ENCODE measurements at places on chromosomes 12 and 14.

DNA sequence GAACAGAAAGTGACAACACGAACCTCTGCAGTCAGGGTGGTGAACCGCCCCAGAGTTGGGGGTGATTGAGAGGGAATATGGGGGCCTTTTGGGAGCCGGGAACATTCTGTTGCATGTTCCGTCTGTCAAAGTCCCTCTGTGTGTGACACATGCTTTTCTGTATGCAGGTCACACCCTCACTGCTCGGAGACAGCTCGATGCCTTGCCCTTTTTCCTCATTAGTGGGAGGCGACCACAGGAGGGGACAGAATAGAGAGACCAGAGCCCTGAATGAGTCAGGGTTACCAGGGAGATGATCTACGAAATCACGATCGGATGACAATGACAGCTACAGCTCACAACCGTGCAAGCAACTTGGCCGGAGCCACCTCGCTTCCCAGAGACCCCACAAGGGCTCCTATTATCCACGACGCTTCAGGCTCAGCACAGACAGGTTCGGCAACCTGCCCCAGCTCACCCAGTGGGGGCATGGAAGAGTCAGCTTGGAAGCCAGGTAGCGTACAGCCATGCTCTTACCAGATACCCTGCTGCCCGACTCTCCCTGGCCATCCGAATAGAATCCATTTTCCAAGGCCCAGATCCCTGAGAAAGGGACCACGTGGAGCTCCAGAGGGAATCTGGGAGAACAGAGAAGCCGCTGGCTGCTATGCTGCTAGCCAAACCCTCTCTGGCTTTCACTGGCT lies 38.8 kb downstream of the TESC start:
- DNase-seq: no peak

- DNase-seq: no peak
Measured at GRCh38 chr14:105092171-105093037, 27.2 kb upstream of the GPR132 start.

GRCh38 chr12:63968673-63969072 lies 124.2 kb downstream of the SRGAP1 start:
- no peak for DNase-seq

DNA sequence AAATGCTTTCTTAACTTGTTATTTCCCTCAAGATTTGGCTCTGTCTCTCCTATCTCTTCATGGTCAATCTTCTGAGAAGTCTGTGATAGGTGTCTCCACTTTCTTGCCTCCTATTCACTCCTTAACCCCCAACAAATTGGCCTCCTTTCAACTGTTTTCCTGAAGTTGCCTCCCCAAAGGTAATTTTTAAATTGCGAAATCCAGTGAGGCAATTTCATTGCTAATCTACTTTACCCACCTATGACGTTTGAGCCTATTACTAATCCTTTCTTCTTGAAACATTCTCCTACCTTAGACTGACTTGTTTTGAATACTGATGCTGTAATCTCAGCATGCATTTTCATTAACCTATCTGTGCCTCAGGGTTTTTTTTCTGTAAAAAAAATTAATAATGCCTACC lies 6.0 kb upstream of the KCNH5 start:
- no peak for DNase-seq

DNA sequence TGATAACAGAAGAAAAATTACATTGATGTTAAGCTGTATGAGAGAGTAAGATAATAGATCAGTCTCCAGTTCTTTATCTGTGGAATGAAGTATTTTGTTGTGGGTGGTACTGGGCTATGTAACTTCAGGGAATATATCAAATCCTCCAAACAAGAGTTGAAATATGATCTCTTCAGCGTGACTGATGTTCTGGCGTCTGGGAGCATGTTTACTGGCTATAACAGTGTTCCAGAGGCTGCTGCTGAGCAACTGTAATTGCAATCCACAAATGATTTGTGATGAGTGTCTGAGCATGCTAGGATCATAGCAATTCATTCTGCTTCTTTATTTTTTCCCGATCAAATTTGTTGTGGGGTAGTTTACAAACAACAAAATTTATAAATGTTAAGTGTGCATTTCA lies 18.6 kb upstream of the CCDC198 start:
- no peak for DNase-seq

DNA sequence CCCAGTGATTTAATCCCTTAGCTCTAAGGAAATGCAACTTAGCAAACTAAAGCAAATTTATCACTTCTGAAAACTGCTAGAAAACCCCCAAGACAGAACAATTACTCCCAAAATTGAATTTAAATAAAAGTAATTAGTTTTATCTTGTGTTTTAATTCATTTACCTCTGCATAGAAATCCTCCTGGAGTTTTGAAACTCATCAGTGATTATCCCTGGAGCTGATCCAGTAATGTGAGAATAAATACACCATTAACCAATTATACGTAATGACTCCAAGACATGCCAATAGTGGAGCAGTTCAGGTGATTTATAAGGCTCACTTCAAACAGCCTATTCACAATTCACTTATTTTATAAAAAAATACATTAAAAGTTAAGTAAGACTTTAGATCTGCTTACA lies 855.3 kb upstream of the FLRT2 start:
- no peak for DNase-seq

DNA sequence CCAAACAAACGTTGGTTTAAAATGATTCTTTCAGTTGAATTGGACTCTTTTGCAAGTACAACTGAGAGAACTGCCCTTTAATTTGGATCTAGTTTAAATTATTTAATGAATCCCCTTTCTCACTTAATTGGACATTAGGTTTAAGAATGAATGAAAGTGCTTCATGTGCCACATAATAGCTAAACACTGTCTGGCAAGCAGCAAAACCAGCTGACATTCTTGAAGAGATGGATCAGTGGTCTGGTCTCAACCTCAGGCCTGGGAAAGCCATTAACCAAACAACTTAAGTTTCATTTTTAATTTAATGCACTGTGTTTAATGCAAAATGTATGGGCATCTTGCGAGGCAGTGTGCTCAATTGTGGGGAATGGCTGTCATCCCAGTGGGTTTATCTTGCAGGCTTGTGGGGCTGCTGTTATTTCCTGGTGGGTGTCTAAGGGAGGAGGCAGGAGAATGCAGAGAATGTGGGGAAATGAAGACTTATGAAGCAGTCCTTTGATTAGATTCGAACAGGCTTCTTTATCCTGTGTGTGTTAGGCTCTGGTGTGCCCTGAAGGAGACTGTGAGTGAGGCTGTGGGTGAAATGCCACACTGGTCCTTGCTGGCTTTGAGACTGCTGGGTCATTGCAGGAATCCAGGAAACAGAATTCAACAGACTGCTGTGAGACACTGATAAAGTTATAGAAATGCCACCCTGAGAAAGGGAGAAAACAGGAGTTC lies 144.1 kb upstream of the PELI2 start:
- no peak for DNase-seq

DNA sequence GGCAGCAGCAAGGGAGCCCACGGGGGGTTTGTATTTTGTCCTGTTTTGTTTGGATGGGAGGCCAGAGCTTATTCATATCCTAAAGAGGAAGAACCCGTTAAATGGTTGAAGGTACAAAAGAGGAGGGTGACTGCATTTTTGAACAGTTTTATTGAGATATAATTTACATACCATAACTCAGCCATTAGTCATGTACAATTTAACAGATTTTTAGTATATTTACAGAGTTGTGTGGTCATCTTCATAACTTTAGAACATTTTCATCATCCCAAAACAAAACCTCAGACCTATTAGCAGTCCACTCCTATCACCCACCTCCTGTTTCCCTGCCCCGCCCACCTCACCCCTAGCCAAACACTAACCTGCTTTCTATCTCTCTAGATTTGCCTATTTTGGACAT lies 12.6 kb downstream of the NRDE2 start:
- no peak for DNase-seq

DNA sequence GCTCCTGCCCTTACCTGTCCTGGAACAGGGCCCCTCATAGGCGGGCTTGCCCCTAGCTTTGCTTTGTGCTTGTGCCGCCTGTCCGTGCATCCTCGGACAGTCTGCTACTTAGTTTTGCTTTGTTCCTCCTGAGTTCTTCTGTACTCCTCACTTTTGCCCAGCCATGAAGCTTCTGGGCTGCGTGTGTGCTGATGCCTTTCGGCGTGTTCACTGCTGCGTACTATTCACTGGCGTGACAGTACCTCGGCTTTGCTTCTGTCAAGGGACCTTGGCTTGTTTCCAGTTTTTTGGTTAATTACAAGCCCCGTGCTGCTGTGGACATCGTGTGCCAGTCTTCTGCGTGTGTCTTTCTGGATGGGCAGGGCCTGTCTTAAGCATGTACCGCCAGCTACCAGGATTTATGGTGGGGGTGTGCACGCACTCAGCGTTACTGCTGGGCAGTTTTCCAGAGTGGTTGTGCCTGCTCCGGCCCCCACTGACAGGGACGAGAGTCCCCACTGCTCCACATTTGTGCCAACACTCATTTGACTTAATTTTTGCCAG lies 2.5 kb downstream of the PACS2 start:
- no peak for DNase-seq

- DNase-seq: no peak
Measured at GRCh38 chr14:60789656-60790055, 55.1 kb downstream of the MNAT1 start.

DNA sequence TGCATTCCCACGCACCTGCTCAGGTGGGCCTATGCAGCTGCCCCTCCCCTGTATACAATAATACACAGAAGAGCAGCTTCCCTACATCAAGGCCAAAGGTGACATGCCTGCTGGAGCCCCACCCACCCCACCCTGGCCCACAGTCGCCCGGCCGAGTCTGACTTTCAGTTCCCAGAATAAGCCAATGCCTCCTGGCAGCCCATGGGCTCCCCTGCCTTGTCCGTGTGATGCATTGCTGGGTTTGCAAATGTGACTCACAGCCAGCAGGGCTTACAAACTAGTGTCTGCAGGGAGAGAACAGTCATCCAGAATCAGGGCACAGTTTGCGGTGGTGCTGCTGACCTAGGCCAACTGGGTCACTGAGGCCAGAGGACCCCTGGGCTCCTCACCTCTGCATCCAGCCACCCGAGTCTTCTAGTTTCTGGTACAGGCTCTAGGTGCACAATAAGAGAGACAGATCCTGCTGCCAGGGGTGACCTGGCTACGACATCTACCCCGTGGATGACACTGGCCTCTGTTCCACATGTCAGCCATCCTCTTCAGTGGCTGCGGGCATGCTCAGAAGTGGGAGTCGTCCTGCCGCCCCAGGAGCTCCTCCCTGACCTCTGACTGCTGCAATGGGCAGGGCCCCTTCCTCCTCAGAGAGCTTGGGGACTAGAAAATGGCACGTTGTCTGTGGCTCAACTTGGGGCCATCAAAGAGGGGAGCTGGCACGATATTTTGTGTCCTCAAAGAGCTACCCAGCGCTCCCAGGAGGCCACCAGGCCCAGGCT lies 84.5 kb downstream of the CHGA start:
- no peak for DNase-seq

DNA sequence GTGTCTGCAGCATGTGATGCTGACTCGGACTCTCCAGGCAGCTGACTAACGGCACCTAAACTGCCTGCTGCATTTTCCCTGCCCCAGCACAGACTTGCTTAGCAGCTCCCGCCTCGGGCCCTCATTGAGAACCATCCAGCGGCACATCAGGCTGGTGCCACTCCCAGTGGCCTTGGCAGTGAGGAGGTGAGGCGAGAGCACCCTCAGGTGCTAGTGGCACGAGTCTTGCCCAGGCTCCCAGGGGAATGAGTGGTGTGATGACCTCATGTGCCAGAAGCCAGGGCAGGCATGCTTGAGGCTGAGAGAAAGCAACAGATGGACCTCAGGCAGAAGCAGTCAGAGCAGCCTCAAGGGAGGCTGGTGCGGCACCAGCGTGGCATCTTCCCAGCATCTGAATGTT lies 60.2 kb downstream of the PRKCH start:
- DNase-seq: no peak

DNA sequence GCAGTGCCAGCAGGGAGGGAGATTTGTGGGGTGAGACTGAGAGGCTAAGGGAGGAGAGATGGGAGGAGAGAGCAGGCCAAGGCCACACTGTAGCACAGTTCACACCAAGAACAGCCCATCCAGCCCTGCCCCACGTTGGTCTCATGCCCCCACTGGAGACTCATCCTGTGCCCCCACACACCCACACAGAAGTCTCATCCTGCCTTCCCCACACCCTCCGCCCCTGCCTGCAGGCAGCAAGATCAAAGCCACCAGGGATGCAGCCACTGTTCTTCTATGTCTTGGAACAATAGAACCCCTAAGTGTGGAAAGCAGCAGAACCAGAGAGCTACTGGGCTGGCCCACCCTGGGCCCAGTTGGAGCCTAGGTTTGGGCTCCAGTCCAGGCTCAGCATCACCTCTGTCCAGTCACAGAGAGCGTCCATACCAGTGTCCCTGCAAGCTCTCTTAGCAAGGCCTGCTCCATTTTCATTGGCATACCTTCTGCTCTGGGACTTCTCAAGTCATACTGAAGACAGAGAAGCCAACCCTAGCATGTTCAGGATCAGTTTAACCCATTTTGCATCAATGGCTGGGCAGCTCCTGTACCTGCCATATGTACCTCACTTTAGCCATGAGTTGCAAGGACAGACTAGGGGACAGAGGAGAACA lies 31.7 kb upstream of the HDAC7 start:
- DNase-seq: no peak

GRCh38 chr12:104549815-104550480 lies 93.2 kb downstream of the CHST11 start:
- no peak for DNase-seq

DNA sequence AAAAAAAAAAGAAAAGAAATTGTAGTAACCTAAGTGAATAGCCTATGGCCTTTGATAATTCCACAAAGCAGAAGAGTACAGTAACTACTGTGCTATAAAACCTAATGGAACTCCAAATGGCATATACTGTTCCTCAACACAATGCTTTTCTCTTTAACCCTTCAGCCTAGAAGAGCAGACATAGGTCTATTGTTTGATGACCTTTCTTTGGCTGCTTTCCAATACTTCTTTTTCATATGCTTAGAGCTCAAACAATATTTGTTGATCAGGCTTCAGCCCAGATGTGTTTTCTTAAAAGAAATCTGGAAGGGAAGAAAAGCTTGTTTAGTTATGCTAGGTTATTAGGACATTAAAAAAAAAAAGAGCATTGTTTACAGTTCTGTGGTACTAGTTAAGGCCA lies 116.4 kb downstream of the NTN4 start:
- DNase-seq: peak; percentile 94

GRCh38 chr12:64255249-64255648 lies 33.2 kb upstream of the KICS2 start:
- DNase-seq: no peak

DNA sequence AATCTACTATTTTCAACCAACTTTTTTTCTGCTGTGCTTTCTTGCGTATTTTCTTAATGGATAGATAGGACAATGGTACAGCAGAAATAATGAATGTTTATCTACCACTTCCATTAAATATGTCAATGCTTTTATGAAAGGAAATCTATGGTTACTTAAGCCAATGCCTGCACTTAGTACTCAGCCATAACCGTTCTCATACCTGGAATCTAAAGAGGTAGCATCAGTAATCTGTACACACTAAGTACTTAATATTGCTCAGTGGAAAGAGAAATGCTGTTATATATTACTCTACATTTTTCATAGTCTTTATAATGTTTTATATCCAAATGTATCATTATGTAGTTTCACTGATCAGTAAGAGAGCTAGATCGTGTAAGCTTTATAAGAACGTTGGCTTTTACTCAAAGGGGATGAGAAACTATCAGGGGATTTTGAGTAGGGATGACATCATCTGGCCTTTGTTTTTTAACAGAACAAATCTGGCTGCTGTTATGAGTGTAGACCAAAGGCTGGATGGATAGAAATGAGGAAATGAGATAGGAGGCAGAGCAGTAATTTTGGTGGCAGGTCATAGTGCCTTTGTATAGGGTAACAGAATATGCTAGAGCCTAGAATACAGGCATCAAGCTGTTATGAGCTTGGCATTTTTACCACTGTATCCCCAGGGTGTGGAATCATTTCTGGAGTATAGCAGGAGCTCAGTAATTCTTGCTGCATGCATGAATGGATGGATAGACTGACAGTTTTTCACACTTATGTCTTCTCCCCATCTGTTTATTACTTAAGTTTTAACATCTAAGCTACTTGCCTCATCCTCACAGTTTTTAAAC lies 34.0 kb downstream of the ALG10B start:
- no peak for DNase-seq
